ENCODE measurements at places on chromosomes 1 and 21. TPM values are rescaled to one million over a fixed set of nuclear protein-coding genes. Genes with fewer than 3 reads are reported as not detected.

DNA sequence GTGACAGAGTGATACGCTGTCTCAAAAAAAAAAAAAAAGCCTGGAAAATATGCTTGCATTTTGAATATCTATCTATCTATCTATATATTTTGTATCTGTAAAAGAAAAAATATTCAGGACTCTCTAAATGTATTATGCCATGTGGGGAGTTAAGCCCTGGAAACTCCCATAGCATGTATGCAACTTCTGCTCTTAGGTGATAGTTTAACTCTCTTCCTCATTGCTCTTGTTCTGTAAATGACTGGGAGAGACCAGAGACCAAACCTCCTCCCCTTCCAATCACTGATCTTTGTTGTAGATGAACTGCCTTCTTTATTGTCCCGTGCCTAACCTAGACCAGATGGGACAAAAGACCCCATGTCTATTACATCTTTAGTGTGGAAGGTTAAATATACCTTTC is 37.6 kb upstream of the CAMTA1 start:
- no peak for DNase-seq

GRCh38 chr1:2534315-2534686 is 4.2 kb upstream of the HES5 start:
- no peak for DNase-seq

DNA sequence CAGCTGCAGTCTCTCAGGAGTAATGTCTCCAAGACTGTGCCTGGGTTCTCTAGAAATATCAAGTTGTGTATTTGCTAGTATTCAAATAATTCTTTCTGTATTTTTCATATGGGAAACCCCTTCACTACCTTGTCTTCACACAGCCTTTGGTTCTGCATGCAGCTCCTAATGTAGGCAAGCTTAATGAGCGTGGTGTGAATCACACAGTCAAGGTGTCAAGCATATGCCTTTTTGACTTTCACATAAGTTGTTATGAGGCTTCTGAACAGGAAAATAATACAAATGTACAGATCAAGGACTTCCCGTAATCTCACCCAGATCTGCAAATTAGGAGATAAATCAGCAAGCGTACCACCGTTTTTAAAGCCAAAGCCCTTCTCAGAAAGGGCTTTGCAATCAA is at the start of gene FCRL3:
TSS of gene FCRL3 (minus strand) at position 38 of the 400 bp plus-strand sequence. CDS start 280 bp downstream, outside the sequence.
- DNase-seq, result no peak

Gene MATN1
- total RNA-seq, result 2.1 TPM

Gene BARHL2
- total RNA-seq, result not detected
